Stimulated activated naive CD4-positive, alpha-beta T cell (primary cell): ENCODE measurements at places on chromosomes 4 and X.

DNA sequence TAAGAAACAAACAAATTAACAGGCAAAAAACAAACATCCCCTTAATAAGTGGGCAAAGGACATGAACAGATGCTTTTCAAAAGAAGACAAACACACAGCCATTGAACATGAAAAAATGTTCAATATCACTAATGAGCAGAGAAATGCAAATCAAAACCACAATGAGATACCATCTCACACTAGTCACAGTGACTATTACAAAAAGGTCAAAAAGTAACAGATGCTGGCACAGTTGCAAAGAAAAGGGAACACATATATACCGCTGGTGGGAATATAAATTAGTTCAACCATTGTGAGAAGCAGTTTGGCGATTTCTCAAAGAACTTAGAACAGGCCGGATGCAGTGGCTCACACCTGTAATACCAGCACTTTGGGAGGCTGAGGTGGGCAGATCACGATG is 146.1 kb upstream of the NEIL3 start:
- DNase-seq: no peak

- no peak for DNase-seq
Measured at GRCh38 chr4:73340917-73341316, 63.2 kb upstream of the ALB start.

DNA sequence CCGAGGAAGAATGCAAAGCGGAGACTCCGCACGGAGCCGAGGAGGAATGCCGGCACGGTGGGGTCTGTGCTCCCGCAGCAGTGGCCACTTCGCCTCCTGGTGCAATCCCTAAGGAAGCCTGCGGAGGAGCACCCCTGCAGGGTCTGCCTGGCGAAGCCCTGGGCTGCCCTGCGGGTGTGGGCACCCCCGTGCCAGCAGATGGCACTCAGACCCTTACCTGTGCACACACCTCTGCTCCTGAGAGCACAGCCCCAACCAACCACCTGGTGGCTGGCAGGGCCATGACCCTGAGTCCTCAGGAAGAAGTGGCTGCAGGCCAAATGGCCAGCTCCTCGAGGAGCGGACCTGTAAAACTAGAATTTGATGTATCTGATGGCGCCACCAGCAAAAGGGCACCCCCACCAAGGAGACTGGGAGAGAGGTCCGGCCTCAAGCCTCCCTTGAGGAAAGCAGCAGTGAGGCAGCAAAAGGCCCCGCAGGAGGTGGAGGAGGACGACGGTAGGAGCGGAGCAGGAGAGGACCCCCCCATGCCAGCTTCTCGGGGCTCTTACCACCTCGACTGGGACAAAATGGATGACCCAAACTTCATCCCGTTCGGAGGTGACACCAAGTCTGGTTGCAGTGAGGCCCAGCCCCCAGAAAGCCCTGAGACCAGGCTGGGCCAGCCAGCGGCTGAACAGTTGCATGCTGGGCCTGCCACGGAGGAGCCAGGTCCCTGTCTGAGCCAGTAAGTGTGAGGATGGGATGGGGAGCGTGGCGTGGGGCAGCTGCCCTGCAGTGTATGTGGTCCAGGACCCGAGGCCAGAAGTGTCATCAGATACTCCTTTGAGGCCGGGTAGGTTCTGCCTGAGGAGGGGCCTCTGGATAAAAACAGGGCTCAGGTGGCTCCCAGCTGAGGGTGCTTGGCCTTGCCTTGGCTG is 7.0 kb downstream of the TACC3 start:
- no peak for DNase-seq

GRCh38 chr4:181952478-181952877 is 290.7 kb upstream of the TENM3 start:
- DNase-seq: no peak

DNA sequence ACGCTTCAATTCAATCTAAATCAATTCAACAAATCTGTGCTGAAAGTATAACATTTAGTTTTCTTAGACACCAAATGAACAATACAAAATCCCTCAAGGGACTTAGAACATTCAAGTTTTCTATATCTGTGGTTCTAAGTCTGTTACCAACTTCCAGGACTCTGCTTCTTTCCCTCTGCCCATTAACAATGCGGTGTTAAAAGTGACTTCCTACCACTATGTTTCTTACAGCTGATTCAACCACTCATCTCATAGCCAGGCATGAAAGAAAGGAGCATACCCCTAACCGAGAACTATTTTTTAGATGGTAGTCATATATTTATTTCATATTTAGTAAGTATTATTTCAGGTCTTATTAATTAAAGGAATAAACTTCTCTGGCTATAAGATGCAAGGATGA is 38.9 kb downstream of the PPA2 start:
- no peak for DNase-seq

GRCh38 chr4:112436987-112437386 is 79.0 kb downstream of the NEUROG2 start:
- DNase-seq: no peak

GRCh38 chr4:129342819-129343408 is 247.0 kb downstream of the C4orf33 start:
- no peak for DNase-seq

DNA sequence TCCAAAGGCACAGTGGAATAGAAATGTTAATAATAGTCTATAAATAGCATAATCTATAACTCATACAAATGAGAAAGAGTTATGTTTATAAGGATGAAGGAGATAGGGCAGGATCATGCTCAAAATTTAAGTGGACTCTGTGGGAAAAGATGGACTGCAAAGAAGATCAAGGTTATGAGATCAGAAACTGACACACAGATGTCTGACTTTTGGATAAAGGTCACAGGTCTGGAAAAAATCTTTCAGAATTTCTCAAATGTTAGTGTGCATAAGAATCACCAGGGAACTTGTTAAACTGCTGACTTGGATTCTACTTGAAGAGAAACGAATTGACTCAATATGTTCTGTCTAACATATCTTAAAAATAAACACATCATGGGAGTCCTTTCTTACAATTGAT is 104.1 kb downstream of the FSTL5 start:
- no peak for DNase-seq

- DNase-seq: no peak
Measured at GRCh38 chrX:149567621-149568417, 18.1 kb upstream of the HSFX3 start.

DNA sequence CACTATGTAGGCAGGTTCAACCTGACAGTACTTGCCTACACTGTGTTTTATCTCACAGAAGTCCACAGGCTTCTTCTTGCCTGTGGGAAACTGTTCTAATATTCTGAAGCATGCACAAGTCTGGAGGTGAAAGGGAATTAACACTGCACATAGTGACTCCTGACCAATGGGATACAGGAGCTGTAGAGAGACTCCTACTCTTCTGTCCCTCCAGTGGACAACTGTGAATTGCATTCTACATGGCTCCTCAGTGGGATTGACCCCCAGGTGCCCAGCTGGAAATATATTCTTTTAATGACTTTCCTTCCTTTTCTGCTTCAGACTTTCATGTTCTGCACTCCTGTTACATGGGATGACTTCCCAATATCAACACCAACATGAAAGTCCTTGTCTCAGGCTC is 8.2 kb upstream of the YIPF6 start:
- DNase-seq: no peak

DNA sequence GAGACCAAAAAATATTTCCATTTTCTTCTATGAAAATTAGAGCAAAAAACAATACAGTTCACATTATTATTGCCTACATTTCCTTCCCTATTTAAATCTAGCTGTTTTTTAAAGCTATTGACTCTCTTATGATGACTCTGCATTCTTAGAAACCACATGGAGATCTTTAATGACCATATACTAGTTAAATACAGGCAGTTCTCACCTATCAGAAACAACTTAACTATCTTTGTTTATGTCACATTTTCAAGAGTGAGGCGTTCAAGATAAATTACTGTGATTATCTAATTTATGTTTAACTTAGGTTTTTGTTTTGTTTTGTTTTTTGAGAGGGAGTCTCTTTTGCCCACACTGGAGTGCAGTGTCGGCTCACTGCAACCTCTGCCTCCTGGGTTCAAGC is 3.0 kb downstream of the CISD2 start:
- no peak for DNase-seq

- no peak for DNase-seq
Measured at GRCh38 chrX:132651421-132652086, 162.7 kb upstream of the MBNL3 start.

DNA sequence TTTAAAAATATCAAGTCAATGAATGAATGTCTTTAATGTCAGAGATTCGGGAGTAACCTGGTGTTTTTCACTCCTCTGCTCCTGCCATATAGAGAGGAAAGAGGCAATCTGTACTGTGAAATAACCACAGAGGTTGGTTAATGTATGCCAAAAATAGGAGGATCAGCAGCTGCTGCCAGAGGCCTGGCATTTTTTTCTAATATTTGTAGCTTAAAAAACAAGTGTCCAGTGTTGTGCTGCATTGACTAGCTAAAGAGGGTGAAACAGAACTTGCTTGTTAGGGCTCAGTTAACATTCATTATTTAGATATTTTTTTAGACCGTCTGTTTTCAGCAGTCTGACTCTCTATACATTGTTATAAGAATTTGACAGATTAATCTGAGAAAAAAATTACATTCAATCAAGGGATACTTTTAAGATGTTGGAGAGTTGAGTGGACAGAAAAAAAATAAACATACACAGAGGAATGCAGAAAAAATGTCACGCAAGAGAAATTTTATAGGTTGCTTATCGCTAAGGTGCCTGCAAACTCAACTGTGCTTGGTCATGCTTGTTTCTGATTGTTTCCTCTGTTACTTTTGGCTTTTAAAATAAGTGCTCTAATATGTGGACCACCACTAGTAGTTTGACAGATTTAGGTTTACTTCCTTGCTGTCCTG is 392.3 kb upstream of the GALNT7 start:
- no peak for DNase-seq

DNA sequence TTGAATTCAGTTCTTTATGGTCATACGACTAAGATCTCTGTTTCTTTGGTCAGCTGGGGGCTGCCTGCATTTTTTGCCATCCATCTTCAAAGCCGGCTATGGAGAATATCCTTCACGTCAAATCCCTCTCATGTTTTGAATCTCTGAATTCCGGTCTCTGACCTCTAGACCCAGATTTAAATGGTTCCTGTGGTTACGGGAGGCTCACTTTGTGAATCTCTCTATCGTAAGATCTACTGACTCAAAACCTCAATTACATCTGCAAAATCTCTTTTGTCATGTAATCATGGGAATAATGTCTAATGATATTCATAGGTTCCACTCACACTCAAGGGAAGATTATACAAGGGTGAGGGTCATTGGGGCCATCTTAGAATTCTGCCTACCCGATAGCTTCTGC is 5.7 kb upstream of the MPC1L start:
- no peak for DNase-seq

GRCh38 chr4:24799196-24799543 is 3.8 kb downstream of the SOD3 start:
- DNase-seq: no peak

- no peak for DNase-seq
Measured at GRCh38 chr4:122516376-122516775, 59.9 kb upstream of the IL2 start.

DNA sequence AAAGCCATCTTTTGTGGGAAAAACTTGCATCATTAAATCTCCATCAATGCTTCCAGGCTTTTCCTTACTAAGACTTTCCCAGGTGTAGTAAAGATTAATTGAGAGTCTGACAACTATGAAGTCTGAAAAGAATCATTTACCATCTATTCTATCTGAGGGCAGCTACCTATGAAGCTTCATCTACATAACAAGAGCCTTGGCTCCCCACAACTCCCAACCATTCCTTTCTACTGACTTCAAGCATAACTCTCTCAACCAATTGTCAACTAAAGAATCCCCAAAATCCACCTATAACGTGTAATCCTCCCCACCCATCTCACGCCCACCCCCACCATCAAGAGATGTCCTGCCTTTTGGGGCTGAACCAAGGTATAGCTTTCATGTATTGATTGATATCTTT is 101.5 kb upstream of the GABRA2 start:
- no peak for DNase-seq

- no peak for DNase-seq
Measured at GRCh38 chr4:164874789-164875188, 2.2 kb upstream of the APELA start.

DNA sequence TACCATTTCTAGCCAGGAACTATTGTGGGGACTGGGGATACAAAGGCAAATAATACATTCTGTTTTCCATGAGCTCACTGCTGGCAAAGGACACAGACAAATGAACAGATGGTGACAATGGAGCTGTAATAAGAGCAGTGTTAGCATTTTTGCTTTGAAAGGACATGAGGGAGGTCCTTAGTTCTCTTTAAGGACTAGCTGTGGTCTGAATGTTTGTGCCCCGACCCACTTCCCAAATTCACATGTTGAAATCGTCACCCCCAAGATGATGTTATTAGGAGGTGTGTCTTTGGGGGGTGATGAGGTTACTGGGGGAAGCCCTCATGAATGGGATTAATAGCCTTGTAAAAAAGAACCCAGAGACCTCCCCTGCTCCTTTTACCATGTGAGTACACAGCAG is 30.3 kb downstream of the CCNG2 start:
- DNase-seq: no peak

DNA sequence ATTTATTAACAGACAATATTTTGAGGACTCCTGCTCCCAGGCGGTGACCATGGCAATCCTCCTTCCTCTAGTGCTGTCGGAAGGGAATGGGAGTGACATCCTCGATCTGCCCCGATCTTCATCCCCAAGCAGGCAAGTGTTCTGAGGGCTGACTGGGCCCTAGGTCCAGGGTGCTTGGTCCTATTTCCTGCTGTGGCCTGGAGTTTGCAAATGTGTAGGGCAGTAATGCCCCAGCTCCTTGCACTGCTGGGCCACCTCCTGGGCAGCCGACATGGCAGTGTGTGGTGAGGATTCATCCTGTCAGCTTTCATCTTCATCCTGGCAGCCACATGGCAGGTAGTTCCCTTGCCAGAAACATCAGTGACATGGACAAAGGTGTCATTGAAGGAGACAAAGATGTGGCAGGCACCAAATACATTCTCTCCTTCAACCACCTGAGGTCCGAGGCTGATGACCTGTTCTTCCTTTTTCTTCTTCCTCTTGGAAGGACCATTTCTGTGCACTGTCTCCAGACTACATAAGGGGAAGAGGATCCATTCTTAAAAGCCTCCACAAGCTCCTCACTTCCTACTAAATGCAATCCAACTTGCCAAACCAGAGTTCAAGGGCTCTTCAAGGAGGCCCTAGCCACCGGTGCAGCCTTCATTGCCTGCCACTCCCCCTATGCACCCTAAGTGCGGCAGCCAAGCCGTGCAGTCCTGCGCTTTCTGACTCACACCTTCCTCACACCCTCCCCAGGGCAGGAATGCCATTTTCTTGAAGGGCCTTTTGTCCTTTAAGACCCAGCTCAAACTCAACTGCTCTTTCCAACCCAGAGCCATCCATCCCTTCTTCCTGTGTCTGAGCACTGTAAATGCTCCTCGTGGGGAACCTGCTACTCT is 65.7 kb downstream of the TMEM154 start:
- DNase-seq: no peak

GRCh38 chrX:106862972-106863688 is 40.0 kb downstream of the RIPPLY1 start:
- DNase-seq: no peak

- DNase-seq: no peak
Measured at GRCh38 chr4:60450054-60450453, 750.1 kb upstream of the ADGRL3 start.

DNA sequence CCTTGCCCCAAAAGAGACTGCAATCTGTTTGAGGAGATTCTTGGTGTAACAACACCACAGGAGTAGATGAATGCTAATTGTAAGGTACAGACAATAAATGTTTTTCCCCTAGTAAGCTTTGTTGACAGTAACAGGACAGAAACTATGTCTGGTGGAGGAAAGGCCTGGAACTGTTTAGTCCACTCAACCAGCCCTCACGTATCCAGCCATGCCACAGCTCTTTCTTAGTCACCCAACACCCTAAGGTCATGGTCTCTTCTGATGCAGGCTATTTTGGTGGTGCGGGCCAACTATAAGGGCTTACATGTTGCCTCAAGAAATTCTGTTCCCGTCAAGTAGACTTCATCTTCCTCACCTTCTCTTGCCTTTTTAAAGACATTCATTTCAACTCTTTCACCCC is 75.9 kb upstream of the GAB1 start:
- DNase-seq: no peak
